ENCODE measurements at places on chromosomes 6 and 20. TPM values are rescaled to one million over a fixed set of nuclear protein-coding genes. Genes with fewer than 3 reads are reported as not detected.

PLG gene
- not detected for total RNA-seq

GRCh38 chr6:140175486-140175885 lies 801.0 kb upstream of the CITED2 start:
- no peak for DNase-seq

DOK5 gene
- 0.31 TPM for total RNA-seq

HLA-DRA gene
- 0.61 TPM for total RNA-seq

DNA sequence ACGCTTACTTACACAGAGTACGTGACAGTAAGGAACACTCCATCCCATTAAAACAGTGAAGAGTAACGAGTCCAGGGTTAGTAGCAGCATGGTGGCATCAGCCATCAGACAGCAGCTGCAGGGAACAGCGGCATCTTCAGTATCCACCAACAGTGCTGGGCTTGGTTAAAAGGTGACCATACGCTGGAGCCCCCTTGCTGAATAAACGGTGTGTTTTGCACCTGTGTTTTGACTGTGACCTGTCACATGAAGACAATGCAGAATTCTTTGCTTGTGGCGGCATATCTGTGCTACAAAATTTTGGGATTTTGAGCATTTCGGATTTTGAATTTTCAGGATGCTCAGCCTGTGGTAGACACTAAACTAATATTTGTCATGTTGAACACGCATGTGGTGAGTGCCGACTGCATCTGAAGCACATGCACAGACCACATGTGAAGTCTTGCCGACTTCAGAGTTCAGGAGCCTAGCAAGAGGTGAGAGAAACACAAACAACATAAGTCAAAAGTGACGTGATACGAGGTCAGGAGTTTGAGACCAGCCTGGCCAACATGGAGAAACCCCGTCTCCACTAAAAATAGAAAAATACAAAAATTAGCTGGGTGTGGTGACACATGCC lies 69.3 kb upstream of the FRMD1 start:
- DNase-seq, result no peak

KLC4 gene
- total RNA-seq, result 9.4 TPM

DNA sequence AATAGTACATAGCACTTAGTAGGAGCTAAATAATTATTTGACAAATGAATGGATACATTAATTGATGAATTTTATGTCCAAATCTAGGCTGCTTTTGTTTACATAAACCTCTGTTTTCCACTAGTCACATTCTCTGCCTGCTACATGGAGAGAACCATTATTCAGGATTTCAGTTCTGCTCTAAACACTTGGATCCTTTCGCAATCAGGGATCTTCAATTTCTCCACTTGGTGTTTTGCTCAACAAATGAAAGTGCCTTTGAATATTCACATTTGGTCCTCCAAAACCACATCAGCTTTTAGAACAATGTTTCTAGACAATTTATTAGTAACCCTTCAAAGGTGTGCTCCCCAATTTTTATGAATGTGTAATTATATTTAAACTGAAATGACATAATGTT lies 30.6 kb upstream of the HLA-DQB1 start:
- no peak for DNase-seq

- DNase-seq, result no peak
Measured at GRCh38 chr6:106056746-106057390, 29.3 kb upstream of the PRDM1 start.

- no peak for DNase-seq
Measured at GRCh38 chr6:156839591-156840001, 62.4 kb downstream of the ARID1B start.

OPRM1 gene
- not detected for total RNA-seq

GRCh38 chr20:11242320-11242719 lies 568.5 kb upstream of the JAG1 start:
- no peak for DNase-seq

DNA sequence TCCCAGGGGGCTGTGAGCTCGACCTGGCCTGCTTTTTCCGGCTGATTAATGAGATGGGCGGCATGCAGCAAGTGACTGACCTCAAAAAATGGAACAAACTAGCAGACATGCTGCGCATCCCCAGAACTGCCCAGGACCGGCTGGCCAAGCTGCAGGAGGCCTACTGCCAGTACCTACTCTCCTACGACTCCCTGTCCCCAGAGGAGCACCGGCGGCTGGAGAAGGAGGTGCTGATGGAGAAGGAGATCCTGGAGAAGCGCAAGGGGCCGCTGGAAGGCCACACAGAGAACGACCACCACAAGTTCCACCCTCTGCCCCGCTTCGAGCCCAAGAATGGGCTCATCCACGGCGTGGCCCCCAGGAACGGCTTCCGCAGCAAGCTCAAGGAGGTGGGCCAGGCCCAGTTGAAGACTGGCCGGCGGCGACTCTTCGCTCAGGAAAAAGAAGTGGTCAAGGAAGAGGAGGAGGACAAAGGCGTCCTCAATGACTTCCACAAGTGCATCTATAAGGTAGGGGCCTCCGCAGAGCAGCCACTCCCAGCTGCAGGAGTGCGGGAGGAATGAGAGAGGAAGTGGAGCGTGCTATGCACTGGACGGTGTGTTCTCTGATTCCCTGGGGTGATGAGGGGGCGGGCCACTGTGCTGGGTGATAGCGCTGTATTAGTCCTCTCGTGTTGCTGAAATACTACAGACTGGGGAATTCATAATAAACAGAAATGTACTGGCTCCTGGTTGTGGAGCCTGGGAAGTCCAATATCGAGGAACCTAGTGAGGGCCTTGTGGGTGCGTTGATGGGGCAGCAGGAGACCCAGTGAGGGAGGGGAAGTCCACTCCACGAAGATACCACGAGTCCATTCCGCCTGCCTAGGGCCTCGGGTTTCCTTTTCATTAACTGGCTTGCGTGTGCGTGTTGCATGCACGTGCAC lies 161.7 kb downstream of the DTNBP1 start:
- DNase-seq, result no peak

GRCh38 chr20:63819224-63819921 lies 11.7 kb downstream of the ZBTB46 start:
- DNase-seq, result no peak

DNA sequence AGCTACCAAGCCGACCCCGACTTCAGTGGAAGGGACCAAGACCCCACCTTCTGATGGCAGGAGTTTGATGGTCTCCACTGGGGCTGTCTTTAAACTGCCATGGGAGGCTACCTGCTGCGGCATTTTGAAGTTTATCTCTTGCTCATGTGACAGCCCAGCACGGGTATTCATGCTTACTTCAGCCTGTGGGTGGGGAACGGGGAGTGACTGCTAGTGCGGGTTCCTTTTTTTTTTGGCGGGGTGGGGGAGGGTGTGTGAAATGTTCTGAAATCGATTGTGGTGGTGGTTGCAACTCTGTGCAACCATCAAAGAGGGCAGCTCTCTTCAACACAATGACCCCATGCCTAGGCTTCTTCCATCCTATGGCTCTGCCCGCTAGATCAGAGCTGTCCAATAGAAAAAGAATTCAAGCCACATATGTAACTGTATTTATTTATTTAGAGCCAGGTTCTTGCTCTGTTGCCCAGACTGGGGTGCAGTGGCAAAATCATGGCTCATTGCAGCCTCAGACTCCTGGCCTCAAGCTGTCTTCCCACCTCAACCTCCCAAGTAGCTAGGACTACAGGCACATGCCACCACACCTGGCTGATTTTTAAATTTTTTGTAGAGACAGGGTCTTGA lies 53.7 kb downstream of the PPP1R16B start:
- no peak for DNase-seq

GRCh38 chr6:158818581-158819212 lies 471 bp downstream of the EZR start:
- peak; percentile 43 for DNase-seq

GRCh38 chr6:29941916-29942274 lies 437 bp upstream of the HLA-A start:
- DNase-seq, result no peak

FAM209B gene
- not detected for total RNA-seq
